ENCODE measurements at places on chromosomes 5 and 9. TPM values are rescaled to one million over a fixed set of nuclear protein-coding genes. Genes with fewer than 3 reads are reported as not detected.

GRCh38 chr5:164504141-164504772 is 998.8 kb downstream of the MAT2B start:
- H3K27ac ChIP-seq: no peak overlapping the region
- H3K4me3 ChIP-seq: no peak overlapping the region
- no peaks in the 10 kb centered on the region for H3K27me3 ChIP-seq
- DNase-seq: peak; percentile 33
- H3K4me1 ChIP-seq: no peaks in the 10 kb centered on the region

GRCh38 chr5:150377964-150378694 is 20.6 kb downstream of the TCOF1 start:
- H3K36me3 ChIP-seq: peaks cover 100% of the 10 kb centered on the region
- H3K27me3 ChIP-seq: no peaks in the 10 kb centered on the region
- no peak for DNase-seq
- no peaks in the 10 kb centered on the region for H3K4me1 ChIP-seq
- H3K27ac ChIP-seq: no peak overlapping the region

GRCh38 chr9:129866394-129867135 is 31.3 kb downstream of the USP20 start:
- no peak overlapping the region for H3K4me3 ChIP-seq
- H3K27ac ChIP-seq: peak overlapping the region; percentile 10
- H3K27me3 ChIP-seq: no peaks in the 10 kb centered on the region
- H3K36me3 ChIP-seq: peaks cover 89% of the 10 kb centered on the region
- DNase-seq: no peak
- H3K4me1 ChIP-seq: peaks cover 34% of the 10 kb centered on the region

DNA sequence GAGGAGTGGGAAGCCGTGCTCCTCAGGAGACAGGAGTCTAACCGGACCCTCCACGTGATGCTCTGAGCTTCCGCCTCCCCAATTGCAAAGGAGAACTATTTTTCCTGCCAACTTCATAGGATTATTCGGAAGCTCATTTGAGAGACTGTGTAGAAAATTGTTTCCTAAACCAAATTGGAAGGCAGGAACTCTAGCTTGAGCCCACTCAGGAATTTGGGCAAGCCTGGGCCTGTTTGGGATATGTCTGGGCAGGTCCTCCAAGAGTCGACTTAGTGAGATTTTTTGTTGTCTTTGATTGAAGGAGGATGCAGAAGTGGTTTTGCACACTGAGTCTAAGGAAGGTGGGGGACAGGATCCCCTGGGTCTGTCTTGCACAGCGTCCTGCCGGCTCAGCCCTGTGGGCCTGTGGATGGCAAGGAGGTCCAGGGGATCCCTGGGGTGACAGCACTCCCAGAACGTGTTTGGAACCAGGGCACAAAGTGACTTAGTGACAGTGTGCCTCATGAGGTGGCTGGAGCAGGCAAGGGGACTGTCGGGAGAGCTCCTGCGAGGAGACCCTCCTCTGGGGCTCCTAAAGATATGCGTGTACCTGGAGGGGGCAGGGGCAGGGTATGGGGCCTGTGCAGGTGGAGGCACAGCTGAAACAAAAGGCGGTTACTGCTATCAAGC is 283.3 kb downstream of the NSG2 start:
- no peak overlapping the region for H3K27ac ChIP-seq
- H3K36me3 ChIP-seq: no peaks in the 10 kb centered on the region
- no peaks in the 10 kb centered on the region for H3K4me1 ChIP-seq
- H3K4me3 ChIP-seq: no peak overlapping the region

GRCh38 chr9:105500108-105500766 is 52.4 kb downstream of the FSD1L start:
- no peak overlapping the region for H3K4me3 ChIP-seq
- DNase-seq: no peak
- H3K27ac ChIP-seq: no peak overlapping the region
- no peaks in the 10 kb centered on the region for H3K27me3 ChIP-seq

DNA sequence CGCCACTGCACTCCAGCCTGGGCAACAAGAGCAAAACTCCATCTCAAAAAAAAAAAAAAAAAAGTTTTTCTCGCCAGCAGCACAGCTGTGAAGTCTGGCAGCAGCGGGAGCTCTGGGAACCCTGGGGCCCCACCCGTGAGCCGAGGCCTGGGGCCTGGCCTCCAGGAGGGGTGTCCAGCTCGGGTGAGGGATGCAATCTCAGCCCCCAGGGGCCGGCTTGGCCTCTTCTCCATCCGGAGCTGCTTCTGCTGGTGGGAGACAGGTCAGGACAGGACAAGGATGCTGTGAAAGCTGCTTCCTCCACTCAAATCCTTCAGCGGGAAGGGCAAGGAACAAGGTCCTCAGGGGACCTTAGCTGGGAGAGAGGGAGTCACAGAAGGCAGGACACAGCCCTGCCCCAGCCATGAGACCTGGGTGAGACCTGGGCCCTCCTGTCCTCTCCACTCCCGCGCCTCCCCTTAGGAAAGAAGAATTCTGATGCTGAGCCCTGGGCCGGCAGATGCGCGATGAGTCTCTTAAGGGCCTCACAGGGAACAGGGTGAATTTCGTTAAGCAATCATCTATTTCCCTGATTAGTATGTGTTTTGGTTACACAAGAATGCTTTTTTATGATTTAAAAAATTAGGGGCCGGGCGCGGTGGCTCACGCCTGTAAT is 30.6 kb downstream of the PLPP7 start:
- peaks cover 26% of the 10 kb centered on the region for H3K4me1 ChIP-seq
- H3K36me3 ChIP-seq: no peaks in the 10 kb centered on the region
- no peak overlapping the region for H3K27ac ChIP-seq
- peak; percentile 10 for DNase-seq

- DNase-seq: no peak
- no peaks in the 10 kb centered on the region for H3K4me1 ChIP-seq
- H3K27me3 ChIP-seq: peaks cover 46% of the 10 kb centered on the region
- no peaks in the 10 kb centered on the region for H3K36me3 ChIP-seq
Measured at GRCh38 chr5:6543830-6544560, 88.8 kb downstream of the NSUN2 start.

DNA sequence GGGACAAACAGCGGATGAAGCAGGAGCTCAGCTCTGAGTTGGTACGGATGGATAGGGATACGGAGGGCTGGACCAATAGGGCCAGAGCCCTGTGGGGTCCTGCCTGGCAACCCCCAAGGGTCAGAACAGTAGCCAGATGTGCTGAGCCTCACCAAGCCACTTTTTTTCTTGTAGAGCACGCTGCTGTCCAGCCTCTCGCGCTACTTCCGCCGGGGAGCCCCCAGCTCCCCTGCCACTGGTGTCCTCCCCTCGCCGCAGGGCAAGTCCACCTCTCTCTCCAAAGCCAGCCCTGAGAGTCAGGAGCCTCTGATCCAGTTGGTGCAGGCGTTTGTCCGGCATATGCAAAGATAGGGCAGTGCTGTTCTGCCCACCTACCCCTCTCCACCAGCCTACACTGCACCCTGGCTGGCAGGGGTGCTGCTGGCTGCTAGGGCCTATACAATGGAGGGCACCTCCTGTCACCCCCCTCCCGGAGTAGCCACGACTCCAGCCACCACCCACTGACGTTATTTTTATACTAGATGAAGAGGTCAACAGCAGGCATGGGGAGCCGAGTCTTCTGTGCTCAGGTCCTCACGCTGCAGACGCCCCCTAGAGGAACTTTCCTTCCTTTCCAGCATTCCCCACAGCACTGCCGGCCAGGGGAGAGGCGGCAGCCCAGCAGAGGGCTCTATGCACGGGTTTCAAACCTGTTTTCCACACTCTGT is 21.6 kb downstream of the SH3GLB2 start:
- H3K4me3 ChIP-seq: no peak overlapping the region
- no peaks in the 10 kb centered on the region for H3K4me1 ChIP-seq
- peak; percentile 89 for DNase-seq
- H3K36me3 ChIP-seq: peaks cover 93% of the 10 kb centered on the region
- no peaks in the 10 kb centered on the region for H3K27me3 ChIP-seq

DNA sequence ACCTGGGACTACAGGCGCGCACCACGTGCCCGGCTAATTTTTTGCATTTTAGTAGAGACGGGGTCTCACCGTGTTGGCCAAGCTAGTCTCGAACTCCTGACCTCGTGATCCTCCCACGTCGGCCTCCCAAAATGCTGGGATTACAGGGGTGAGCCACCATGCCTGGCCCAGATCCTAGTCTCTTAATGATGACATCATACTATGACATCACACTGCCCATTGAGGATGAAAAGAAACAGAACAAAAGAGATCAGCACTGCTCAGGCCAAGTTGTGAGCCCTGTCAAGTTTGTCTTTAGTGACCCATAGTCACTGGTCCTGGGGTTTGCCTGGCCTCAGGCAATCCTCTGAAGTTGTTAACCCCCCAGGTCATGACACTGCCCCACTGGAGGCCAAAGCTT is 21.3 kb downstream of the ADRA1B start:
- H3K36me3 ChIP-seq: no peaks in the 10 kb centered on the region
- no peak for DNase-seq
- H3K4me1 ChIP-seq: no peaks in the 10 kb centered on the region

DMRT2 gene
- not detected for total RNA-seq

MEGF10 gene
- total RNA-seq: not detected
